Germinal center (tissue), 1 donor: ENCODE measurements at places on chromosomes 3 and 15.
A peak's percentile ranks its signal among the peaks of the same experiment; 100 is the strongest.

- DNase-seq = no peak
Observed at GRCh38 chr3:137642831-137643230, 121.3 kb upstream of the SOX14 start.

DNA sequence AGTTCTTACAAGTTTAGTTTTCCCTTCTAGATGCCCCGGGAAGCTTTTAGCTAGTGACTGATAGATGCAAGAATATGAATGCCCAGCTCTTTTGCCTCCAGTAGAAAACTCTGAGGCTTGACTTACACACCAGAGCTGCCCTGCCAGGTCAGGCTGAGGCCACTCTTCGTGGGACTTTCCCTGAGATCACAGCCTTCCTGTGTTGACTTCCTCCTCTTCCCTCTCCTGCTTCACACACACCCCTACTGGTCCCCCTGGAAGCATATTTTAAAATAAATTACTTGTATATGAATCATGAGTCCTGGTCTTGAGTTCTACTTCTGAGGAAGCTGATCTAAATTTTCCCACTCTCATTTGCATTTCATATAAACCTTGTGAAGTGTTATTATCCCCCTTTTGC is 413.7 kb downstream of the PDCD6IP start:
- no peak for DNase-seq

DNA sequence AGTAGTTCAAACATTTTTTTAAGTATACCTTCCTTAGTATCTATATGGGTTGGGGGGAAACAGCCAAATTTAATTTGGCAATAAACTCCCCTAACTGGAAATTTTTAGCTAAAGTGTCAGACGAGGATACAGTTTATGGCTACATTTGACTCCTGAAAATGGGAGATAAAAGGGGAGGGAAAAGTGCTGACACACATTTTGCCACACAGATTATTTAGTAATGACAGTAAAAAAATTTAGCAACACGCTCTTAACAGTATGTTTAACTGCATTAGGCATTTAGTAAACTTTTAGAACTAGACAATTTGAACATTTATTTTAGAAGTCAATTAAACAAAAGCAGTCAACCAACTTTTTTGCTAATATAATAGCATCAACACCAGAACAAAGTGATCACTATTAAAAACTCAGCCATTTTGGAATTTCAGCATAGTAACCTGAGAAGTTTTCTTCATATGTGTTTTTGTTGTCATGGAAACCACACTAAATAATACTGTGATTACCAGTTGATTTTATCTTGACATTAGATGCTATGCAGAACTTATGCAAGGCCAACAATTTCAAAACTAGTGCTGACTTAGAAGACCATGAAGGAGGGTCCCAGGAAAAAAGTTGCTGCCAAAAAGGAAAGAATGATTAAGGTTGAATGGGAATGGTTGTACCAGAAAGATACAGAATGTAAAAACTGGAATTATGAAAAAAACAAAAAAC is 47.0 kb upstream of the TFG start:
- DNase-seq = no peak

GRCh38 chr3:9600597-9600996 is 47.0 kb upstream of the LHFPL4 start:
- peak; percentile 36 for DNase-seq

DNA sequence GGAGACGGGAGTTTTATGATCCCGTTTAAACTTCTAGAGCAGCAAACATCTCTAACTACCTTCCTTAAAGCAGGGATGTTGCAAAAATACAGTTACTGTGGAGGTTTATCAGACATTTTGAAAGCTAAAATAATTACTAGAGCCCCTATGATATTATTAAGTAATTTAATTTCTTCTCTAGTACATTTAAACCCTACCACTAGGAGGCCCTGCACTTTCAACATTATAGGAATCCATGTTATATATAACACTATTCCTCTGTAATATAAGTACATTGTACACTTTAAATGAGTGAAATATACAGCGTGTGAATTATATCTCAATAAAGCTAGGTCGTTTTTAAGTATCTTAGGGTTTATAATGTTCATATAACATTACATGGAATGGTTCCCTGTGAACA is 11.5 kb downstream of the SETMAR start:
- DNase-seq = peak; percentile 13

DNA sequence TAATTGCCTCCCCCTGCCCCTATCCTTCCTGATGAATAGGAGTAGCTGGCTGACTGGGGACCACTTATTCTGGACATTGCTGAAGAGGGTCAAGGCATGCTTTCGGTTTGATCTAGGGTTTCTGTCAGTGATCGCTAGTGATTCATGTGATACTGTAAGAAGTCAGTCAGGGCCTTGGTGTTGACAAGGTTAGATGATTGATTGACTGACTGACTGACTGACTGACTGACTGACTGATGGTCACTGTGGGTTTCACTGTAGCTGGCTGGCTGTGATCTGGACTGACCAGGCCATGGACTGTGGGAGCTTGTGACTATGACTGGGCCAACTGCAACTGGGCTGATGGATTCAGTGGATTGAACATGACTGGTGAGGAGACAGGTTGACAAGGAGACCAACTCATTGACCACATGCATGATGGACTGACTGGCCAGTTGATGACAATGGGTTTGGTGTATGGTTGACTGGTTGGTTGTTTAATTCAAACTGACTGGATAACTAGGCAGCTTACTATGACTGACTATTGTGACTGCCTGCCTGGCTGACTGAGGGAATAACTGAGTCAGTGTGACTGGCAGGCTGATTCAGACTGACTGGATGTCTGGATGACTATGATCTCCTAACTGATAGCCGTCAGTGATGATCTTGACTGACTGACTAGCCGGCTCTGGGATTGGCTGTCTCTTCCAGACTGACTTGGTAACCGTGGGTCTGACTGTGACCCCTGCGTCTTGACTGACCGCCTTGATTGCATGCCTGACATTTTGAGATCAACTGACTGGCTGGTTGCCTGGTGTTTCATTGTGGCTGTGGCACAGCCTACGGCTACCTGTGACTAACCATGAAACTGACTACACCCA is 509.9 kb downstream of the SHQ1 start:
- DNase-seq = no peak

DNA sequence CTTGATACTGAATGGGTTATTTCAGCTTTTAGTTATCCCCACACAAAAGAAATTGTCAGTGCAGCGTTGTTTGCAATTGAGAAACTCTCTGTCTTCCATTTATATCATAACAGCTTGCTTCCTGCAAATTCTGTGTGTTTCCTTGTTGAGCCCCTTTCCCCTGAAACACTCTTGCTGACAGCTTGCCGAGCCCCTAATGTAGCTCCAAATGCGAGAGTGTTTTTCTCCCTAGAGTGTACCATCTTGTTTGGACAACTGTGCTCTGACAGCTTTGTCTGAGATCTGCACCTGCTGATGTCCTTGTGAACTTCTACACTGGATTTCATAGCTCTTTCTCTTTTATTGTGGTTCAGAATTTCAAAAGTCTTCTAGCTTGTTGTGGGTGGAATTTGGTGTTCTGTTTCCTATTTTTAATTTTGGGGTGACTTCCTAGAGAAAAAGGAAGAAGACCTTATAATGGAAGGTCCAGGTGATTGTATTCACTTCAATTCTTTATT is 343.5 kb downstream of the PDCD6IP start:
- no peak for DNase-seq
